ENCODE measurements at places on chromosomes 13 and 19. TPM values are rescaled to one million over a fixed set of nuclear protein-coding genes. Genes with fewer than 3 reads are reported as not detected.

The MEIS3 gene
- 11.2 TPM for total RNA-seq

The PTH2 gene
- not detected for total RNA-seq

The ZNF154 gene
- total RNA-seq: not detected

The WDR62 gene
- 5.2 TPM for total RNA-seq

The ITGBL1 gene
- not detected for total RNA-seq

The ATP8B3 gene
- 5.6 TPM for total RNA-seq

The KIRREL2 gene
- not detected for total RNA-seq

The DDX49 gene
- total RNA-seq: 98.8 TPM

The CLEC4M gene
- total RNA-seq: not detected

All from MCF 10A (cell line).